ENCODE measurements at places on chromosomes 6 and 20.

DNA sequence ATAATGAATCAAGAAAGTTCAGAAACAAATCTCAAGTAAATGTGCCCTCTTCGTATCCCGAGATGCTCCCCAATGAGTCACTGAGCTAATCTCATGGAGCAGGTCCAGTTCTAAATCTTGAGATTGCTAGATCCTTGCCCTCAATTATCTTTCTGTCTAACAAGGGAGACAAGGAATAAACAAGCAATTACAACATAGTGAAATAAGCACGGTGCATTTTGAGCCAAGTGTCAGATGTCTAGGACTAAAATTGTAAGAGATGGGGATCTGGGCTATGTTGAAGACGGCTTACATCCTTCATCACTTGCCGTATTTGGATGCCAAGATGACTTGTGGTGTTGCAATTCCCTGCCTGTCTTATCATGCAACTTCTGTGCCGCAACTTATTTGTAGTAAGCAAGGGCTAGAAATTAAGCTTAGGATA lies 56.5 kb upstream of the ADGRF1 start:
- peak; percentile 15 for DNase-seq

GRCh38 chr6:28943557-28944411 lies 20.0 kb upstream of the TRIM27 start:
- peak; percentile 72 for DNase-seq

DNA sequence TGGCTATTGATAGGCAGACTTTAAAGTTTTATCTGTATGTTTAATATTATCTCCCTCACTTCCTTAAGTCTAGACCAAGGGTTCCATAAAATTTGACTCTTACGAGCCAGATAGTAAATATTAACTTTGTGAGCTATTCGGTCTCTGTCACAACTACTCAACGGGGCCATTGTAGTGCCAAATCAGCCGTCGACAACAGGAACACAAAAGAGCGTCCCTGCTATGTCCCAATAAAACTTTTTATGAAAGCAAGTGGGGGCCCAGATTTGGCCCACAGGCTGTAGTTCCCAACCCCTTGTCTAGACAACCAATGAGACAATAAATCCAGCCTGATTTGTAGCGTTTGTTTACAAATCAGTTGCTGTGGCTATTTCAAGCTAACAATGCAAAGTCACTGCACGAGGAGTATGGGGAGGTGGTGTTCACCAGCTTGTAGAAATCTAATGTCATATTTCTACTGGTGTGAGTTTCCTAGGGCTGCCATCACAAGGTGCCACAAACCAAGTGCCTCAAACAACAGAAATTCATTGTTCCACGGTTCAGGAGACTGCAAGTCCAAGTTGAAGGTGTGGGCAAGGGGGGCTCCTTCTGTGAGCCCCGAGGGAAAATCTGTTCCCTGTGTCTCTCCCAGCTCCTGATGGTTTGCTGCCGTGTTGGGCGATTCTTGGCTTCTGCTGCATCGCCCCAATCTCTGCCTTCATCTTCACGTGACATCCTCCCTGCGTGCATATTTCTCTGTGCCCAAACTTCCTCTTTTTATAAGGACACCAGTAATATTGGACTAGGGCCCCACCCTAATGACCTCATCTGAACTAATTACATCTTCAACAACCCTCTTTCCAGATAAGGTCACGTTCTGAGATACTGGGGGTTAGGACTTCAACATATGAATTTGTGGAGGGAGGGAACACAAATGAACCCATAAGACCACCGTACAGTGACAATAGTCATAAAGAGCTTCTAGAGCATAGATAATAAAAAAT lies 356.0 kb upstream of the JARID2 start:
- DNase-seq = peak; percentile 38

DNA sequence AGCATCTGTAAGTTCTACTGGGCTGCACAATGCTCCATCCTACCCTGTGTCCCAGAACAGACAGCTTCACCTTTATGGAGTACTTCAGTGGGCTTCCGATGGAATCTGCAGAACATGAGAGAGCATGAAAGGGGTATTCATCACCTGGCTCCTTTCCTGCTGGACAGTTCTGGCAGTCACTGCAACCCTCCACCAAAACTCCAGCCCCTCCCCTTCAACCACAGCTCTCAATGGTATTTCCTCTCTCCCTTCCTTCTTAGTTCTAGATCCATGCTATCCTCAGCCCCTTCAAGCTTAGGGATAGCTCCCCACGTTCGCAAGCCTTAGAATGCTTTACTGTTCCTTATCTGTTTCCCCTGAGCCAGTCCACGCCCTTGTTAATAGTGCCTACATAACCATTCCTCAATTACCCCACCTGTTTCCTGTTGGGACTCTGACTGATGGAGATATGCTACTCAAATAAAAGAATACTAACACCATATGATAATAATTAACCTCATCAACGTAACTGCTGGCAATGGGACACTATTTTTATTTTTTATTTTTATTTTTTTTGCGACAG lies 26.8 kb downstream of the TRAM2 start:
- DNase-seq = no peak

DNA sequence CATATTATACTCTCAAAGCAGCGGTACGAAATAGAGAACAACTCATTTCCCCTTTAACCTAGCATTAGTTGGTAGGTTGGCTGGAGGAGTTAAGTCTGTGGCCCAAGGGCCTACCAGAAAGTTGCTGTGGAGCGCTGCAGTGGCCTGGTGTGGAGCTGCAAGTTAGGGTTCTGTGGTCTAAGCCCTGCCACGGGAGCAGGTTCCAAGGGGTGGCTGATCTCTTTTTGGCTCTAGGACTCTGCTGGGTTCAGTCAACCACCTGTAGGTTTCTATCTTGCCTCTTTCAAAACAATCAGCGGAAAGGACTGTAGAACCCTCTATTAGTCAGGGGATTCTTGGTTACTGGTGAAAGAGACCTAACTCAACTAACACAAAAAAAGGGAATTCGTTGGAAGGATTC lies 54.5 kb upstream of the TULP4 start:
- peak; percentile 59 for DNase-seq

DNA sequence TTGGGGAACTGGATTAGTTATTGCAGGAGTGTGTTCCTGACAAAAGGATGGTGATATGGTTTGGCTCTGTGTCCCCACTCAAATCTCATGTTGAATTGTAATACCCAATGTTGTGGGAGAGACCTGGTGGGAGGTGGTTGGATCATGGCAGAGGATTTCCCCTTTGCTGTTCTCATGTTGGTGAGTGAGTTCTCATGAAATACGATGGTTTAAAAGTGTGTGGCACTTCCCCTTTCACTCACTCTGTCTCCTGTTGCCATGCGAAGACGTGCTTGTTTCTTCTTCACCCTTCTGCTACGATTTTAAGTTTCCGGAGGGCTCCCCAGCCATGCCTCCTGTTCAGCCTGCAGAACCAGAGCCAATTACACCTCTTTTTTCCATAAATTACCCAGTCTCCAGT lies 16.2 kb upstream of the TREM1 start:
- DNase-seq = peak; percentile 89

- DNase-seq = peak; percentile 67
Measured at GRCh38 chr6:692858-693722, at the start of gene EXOC2. Gene EXOC2, minus strand, starts transcription at chr6:693139. Its CDS starts 55,321 bp downstream, at chr6:637818.

- DNase-seq = peak; percentile 5
Measured at GRCh38 chr6:117409420-117409819, 16.3 kb downstream of the ROS1 start.

DNA sequence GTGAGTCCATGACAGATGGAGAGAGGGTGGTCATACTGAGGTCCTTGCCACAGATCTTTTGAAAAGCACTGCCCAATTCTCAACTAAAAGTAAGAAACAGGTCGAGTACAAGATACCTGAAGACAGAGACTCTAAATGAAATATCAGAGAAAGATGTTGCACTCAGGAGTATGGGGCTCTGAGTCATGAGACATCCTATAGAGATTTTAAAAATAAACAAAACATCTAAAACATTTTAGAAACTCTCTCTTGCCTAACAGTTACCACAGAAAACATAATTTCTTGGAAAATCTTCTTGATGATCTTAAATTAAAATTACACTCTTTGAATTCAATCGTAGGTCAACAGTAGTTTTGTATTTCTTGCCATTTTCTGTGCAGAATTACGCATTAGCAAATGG lies 348.9 kb upstream of the MARCKS start:
- DNase-seq = no peak

DNA sequence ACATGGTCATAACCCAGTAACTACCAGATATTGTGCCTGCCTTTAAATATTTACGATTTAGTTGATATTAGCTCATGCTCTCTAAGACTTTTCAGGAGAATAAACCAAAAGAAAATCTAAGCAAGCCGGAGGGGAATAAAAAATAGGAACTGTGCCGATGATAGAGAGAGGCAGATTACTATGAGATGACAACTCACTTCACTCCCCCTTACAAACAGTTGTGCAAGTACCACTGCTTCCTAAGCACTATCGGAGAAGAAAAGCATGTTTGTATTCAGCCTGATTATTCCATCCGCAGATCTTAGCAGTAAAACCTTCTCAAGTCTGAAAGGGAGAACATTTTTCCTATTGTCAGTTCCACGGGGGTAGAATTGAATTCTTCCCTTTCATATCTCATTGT lies 294.4 kb downstream of the KCNQ5 start:
- DNase-seq = peak; percentile 11

DNA sequence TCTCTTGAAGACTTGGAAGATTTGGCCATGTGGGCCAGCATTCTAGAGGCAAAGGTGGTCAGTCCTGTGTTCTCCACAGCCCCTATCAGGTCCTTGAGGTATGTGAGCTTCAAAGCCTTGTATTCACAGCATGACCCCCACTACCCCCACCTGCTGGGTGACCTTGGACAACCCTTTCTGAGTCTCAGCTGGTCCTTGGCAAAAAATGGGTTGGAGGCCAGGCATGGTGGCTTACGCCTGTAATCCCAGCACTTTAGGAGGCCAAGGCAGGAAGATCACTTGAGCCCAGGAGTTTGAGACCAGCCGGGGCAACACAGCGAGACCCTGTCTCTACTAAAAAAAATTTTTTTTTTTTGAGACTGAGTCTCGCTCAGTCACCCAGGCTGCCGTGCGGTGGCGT lies 42.6 kb downstream of the UBE2V1 start:
- no peak for DNase-seq

DNA sequence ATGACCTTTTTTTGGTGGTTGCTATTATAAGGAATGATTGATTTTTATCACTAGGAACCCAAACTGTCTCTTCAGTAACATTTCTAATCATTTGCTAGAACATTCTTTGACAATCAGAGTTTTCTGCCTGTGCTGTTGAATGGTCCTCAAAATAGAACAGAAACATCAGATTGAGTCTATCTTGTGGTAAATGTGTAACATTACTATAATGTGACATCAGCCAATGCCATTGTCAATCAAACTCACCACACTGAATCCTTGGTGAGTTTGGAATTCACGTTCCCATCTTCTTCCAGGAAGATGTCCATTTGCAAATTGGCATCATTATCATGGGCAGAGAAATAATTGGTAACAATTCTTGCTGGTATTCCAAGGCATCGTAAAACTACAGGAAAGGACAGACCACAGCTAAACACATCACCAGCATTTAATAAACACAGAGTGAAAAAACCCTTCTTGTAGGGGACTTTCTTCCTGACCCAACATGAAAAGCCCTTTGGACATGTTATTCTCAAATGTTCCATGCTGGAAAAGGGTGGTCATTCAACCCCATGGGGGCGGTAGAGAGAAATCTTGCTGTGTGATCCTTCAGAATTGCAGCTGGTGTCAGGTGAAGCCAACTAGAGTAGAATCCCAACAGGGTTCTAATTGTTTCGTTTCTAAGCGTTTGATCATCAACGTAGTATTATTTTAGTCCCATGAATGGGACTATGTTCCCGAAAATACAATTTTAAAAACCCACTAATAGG lies 98.5 kb downstream of the F13A1 start:
- DNase-seq = no peak

DNA sequence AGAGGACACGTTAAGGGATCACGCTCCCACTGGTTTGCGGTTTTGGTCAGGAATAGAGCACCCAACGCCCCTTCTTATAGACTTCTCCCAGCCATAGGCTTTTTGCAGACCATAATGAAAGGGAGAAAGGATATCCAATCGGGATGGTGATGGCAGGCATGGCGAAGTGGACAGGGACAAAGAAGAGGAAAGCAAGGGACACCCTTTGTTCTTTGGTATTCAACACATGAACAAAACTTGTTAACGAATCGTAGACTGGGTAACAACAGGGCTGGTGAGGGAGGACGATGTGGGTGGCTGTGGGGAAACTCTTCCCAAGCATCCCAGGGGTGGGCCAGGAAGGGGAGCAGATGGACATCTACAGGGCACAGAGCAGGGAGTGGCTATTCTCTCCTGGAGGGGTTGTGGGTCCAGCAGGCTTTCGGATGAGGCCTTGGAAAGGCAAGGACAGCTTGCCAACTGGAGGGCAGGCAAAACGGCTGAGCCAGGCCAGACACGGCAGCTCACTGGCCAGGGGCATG lies 1.4 kb upstream of the HSP90AB1 start:
- DNase-seq = no peak

DNA sequence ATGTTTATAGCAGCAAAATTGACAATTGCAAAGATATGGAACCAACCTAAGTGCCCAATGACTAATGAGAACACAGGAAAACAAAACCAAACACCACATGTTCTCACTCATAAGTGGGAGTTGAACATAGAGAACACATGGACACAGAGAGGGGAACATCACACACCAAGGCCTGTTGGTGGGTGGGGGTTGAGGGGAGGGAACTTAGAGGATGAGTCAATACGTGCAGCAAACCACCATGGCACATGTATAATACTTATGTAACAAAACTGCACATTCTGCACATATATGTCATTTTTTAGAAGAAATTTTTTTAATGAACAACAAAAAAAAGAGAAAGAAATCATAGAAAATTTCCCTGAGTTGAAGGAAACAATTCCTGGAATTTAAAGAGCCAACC lies 3.9 kb downstream of the EPM2A start:
- peak; percentile 35 for DNase-seq

GRCh38 chr6:14406614-14407331 lies 289.2 kb downstream of the CD83 start:
- no peak for DNase-seq

DNA sequence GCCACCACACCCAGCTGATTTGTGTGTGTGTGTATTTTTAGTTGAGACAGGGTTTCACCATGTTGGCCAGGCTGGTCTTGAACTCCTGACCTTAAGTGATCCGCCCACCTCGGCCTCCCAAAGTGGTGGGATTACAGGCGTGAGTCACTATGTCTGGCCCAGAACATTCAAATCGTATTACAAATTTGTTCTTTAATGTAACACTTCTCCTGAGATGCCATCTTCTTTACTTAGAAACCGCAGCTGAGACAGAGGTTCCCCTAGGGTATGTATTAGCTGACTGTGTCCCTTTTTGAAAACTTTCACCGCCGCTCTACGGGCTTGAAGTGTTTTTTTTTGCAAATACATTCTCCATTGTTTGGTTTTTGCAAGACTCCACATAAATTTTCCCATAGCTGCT lies 62.6 kb downstream of the TOX2 start:
- DNase-seq = peak; percentile 17

GRCh38 chr6:39073471-39074355 lies 25.1 kb downstream of the GLP1R start:
- DNase-seq = no peak

GRCh38 chr6:7161253-7161623 lies 53.5 kb downstream of the RREB1 start:
- DNase-seq = no peak

DNA sequence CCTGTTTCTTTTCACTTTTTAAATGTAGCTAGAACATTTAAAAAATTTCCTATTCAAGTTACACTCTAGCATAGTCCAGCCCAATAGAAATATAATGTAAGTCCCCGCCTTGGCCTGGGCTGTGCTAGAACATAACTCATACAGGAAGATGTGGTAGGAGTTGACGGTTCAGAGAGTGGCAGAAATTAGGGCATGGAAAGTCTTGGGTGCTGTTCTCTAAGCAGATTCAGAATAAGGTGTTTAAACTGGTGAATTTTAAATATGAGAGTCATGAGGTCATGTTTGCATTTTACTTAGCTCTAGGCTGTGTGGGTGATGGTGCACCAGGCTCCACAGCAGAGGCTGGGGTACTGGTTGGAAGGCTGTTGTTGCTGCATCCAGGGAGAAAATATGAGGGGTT lies 256.5 kb downstream of the FARS2 start:
- peak; percentile 17 for DNase-seq

All from MV-4-11 (cell line).